ENCODE measurements at places on chromosomes 1 and 21.

DNA sequence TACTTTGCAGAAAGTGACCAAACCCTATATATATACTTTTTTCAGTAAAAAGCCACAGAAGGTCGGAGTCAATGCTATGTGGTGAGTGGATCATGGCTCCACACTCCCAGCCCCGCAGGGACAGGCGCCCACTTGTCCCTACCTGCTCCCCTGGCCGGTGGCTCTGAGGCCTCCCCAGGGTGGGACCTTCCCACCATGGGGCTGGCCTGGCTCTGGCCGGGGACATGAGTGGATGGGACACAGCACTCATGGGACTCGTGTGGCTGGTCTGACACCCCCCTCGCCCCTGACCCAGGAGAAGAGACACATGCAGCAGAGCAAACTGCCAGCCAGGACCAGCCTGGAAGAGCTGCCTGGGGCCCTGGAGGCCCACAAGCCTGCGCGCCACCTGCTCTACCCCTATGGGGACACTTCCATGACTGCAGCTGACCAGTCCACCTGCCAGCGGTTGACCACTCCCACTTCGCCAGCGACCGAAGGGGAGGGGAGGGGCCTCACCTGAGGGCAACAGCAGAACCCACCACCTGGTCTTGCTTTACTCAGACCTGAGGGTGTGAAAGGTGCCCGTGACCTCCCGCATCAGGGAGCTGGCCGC is 2.2 kb downstream of the SPATC1L start:
- no peak for DNase-seq

- no peak for DNase-seq
Observed at GRCh38 chr1:180887841-180888240, 24.9 kb upstream of the KIAA1614 start.

- no peak for DNase-seq
Observed at GRCh38 chr1:205421798-205422197, at the start of gene LEMD1. LEMD1 (minus strand) TSS chr1:205422056; CDS start chr1:205420536, 1,520 bp downstream.

DNA sequence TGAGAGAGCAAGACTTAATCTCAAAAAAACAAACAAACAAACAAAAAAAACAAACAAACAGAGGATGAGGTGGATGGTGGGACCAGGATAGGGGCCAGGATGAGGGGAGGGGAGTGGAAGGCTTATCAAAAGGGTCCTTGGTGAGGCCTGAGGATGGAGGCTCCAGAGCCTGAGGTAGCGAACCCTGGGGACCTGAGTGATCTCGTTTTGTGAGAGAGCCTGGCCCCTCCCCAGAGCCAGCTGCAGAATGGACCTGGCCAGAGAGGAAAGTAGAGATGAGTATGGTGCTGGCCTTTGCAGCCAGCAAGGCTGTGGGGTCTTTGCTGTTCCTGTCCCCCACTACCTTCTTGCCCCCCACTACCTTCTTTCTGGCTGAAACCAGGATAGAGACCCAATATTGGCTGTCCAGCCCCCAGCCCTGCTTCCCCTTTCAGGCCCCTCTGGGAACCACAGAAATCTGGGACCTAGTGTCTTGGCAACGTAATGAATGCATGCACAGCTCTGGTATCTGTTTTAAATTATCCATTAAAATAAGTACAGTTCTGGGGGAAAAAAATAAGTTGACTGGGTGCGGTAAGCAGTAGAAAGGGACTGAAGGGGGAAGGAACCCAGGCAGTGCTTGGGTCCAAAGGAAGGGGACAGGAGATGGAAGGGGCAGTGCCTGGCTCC is 1.1 kb upstream of the LMNA start:
- DNase-seq: no peak

- no peak for DNase-seq
Observed at GRCh38 chr1:155455588-155456195, 106.9 kb downstream of the ASH1L start.

Measured in HS-5 (cell line).